ENCODE measurements at places on chromosomes 13 and 19.
A peak's percentile ranks its signal among the peaks of the same experiment; 100 is the strongest.

DNA sequence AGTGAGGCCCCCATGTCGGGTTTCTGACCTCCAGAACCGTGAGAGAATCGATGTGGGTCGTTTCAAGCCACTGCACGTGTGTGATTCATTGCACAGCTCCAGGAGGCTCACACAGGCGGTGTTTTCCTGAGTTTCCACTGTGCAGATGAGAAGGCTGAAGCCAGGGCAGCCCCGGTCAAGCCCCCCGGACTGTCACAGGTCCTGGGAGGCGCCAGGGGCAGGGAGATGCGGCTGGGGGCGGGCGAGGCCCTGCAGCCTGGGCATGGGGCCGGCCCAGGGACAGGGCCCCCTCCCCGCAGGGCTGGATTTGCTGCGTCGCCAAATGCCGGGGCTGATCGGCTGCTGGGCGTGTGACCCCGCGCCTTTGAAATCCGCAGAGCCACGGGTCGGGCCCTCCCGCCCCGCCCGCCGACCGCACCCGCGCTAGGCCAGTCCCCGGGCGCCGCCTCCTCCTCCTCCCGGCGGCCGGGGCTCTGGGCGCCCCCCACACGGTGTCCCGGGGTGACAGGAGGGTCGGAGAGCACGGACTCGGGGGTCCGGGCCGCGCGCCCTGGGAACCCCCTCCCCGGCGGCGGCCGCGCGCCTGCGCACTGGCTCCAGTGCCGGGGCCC lies 9.9 kb upstream of the MKNK2 start:
- DNase-seq, result no peak

DNA sequence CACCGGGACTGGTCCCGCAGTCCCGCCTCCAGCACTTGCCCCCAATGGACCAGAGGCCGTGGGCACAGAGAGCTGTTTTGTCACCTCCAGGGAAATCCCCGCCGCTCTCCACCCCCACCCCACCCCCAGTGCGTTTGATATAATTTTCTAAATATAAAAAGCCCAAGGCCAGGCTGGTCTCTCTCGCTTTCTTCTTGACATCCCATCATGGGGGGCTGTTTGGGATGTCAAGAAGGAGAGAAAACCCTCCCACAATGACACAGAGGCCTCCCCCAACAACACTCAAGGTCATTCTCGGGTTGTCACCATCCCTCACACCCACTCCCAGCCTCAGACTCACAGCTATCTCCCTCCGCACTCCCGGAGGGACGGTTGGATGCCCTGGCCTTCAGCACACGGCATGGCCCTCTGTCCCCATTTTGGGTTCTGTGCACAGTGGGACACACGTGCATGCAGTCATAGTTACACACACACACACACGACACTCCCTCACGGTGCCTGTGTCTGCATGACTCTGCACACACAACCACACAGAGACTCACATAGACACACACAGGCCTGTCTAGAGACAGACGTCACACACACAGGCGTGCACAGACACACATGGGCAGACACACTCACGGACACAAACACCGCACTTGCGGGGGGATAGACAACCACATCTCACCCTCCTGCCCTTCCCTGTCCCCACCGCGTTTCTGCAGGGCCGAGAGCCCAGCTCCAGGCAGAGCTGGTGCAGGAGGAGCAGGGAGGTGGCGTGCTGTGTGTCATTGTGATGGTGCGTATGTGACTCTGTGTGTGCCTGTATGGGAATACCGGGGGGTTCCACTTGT lies 4.8 kb upstream of the NFIC start:
- DNase-seq, result no peak

DNA sequence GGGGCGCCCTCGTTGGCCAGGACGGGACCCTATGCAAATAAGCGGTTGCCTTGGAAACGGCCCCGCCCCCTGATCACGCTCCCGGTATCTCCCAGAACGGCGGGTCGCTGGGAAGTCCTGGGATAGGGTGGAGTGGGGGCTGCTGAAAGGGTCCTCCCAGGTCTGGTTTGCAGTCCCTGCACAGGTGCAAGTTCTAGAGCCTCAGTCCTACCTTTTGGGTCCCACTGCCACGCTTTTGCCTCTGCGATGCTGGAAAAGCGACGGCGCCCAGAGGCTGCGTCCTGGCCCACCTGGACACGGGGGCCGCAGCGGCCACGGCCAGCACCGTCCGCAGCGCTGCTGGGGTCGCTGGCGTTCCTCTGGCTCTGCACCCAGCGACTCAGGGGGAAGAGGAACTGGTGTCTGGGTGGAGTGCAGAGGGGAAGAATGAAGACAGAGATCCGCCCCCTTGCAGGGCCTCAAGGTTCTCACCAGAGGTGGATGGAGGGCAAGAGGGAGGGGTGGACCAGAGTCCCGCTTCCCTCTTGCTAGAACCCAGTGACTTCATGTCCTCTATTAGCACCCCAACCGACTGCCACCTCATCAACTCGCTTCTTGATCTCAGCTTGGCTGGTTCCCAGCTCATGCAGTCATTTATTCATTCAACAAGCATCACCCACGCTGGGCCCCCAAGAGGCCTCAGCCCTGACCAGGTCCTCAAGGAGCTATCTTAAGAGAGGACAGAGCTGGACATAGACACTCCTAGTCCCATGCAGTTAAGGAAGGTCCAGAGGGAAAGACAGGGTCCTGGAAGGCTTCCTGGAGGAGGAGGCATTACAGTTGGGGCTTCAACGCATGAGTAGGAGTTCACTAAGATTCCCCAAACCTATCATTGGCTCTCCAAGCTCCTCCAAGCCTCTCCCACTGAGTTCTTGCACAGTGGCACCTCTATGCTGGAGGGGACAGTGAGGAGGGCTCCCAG lies at the start of gene LRRC25:
LRRC25 (minus strand) TSS at position 381 of the 961 bp plus-strand sequence. CDS start 659 bp downstream, outside the sequence.
- no peak for DNase-seq

DNA sequence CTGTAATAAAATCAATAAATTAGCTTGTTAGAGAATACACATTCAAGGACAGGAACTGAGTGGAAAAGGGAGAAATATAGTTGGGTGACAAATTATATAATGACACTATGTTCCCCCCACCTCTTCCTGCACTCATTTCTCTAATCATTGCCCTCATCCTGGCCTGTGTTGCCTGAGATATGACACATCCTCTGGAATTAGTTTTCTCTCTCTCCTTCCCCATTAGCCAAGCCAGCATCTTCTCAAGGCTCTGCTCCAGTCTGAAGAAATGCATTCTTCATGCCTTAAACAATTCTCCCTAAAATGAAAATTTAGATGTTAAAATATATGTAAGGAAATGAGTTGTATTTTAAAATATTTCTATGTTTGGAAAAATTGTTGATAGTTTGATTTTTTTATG lies 280.3 kb downstream of the POU4F1 start:
- no peak for DNase-seq

DNA sequence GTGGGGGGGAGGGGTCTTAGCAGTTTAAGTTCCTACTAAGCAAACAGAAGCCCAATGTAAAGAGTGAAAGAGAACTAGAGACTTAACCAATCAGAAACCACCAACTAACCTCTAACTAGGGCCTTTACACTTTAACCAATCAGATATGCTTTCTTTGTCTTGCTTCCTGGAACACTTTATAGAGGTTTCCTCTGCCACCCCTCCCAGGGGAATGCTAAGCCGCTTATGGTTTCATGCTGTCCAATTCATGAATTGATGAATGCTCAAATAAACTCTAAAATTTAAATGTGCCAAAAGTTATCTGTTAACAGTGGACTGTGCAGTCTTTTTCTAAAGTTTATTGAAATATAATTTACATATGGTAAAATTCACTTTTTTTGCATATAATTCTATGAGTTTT lies 33.9 kb upstream of the LATS2 start:
- DNase-seq, result no peak

DNA sequence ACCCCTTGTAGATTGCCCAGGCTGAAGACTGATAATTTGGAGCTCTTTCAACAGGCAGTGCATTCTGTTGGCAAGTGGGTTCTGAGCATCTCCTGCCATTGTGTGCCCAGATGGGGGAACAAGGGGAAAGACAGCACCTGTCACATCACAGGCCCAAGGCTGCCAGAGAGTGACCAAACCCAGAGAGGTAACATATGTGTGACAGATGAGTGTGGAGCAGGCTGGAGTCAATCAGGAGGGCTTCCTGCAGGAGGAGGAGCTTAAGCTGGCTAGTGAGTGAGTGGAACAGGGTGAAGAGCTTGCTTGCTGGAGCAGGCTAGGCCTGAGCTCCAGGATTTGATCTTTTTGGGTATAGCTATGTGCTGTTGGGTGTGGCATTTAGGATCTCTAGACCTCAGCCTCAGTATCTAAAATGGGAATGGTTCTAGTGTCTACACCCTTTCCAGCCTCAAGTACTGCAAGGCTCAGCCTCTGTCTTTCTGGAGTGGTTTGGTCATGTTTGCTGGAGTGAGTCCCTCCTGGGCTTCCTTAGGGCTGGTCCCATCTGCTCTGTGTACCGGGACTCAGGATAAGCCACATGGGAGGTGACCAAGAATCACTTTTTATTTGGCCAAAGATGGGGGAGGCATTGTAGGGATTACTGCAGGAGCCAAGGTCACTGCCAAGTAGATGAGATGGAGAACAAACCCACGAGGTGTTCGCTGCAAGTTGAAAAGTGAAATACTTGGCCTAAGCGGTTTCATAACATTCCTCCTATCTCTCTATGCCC lies 152.4 kb upstream of the TSHZ3 start:
- no peak for DNase-seq

DNA sequence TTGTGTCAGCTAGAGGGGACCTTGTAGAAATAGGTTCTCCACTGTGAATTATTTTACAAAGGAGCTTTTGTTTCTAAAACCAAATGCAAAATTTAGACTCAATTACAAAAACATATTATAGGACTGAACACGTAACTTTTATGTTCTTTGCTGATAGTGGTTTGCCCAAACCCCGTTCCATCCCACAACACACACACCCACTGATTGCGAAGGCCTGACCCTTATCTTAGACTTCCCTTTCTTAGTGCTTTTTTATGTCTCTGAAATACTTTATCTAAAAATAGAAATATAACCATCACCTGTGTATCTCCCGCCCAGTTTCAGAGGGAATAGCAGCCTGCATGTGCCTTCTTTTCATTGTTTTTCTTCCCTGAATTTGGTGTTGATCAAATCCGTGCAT lies 13.0 kb downstream of the CCNA1 start:
- no peak for DNase-seq

DNA sequence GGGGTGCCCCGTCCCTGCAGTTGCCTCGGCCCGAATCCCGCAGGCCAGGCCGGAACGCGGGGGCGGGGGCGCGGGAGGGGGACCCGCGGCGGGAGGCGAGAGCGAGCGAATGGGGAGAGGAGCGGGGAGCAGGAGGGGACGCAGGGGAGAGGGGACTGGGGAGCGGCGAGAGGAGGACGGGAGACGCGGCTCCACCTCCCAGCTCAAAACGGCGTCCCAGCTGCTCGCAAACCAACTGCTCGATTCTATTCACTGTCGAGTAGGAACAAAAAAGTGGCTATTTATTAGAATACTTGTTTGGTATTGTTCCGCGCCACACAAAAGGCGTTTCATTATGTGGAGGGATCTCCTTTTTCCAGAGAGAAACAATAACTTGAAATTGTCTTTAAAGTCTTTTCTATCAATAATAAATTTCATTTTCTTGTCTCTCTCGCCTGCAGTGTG lies 10.6 kb upstream of the SOX1 start:
- DNase-seq, result no peak

DNA sequence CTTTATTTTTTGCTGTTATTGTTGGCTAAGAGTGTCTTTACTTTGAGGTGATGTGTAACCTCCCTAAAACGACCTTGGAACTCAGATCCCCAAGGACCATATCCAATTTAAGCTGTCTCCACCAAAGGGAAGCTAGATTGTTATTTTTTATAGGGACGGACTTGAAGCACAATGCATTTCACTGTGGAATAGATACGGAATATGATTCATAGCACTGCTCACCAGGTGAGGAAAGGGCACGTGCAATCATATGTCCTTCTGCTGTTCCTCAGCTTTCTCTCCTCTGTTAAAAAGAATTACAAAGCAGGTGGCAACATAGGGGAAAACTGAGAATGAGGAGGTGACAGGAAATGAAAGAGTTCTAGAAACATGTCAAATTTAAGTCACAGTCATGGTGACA lies 679.0 kb downstream of the PCDH9 start:
- no peak for DNase-seq

DNA sequence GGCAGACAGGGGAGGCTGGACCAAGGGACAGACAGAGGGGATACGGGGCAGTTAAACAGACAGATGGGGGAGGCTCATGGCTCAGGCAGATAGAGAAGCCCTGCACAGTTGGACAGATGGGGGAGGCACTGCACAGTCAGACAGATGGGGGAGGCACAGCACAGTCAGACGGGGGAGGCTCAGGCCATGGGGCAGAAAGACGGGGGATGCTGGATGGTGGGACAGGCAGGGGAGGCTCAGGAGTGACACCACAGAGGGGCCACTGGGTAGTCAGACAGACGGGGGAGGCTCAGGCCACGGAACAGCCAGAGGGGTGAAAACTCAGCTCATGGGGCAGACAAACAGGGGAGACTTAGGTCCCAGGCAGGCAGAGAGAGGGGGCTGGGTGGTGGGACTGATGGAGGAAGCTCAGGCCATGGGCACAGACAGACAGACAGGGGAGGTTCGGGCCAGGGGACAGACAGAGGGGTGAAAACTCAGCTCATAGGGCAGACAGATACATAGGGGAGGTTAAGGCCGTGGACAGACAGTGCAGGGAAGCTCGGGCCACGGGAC lies 886 bp downstream of the MFSD12 start:
- no peak for DNase-seq

GRCh38 chr19:45929247-45929646 lies 14.7 kb upstream of the NANOS2 start:
- no peak for DNase-seq

DNA sequence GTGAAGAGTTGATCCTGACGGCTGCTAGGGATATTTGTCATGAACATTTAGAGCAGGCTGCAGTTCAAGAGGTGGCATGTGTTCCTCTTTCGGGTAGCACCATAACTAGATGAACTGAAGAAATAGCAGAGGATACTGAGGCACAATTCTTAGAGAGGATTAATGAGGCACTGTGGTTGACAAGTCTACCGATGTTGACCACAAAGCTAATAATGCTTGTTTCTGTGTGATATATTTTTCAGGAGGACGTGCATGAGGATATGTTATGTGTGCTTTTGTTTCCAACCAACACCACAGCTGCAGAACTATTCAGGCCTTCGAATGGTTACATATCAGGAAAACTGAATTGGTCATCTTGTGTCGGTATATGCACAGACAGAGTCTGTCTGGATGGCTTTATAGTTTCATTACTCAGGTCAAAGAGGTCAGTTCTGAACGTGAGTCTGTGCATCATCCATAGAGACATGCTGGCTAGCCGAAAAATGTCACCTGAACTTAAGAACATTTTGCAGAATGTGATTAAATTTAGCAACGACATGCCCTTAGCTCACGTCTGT lies 210.1 kb upstream of the IRS2 start:
- DNase-seq, result no peak

- DNase-seq, result peak; percentile 42
Observed at GRCh38 chr13:51435002-51435578, 17.7 kb downstream of the INTS6 start.

- DNase-seq, result no peak
Observed at GRCh38 chr13:34464011-34464410, 478.1 kb upstream of the NBEA start.
